ENCODE measurements at places on chromosomes 2 and 18. TPM values are rescaled to one million over a fixed set of nuclear protein-coding genes. Genes with fewer than 3 reads are reported as not detected.

ALPP gene
- total RNA-seq, result not detected

STAT1 gene
- 95.2 TPM for total RNA-seq

GRCh38 chr2:175947073-175947472 lies 55.0 kb downstream of the LNPK start:
- H3K4me3 ChIP-seq, result no peak overlapping the region
- no peaks in the 10 kb centered on the region for H3K27me3 ChIP-seq
- no peaks in the 10 kb centered on the region for H3K4me1 ChIP-seq
- no peak for DNase-seq

- H3K4me3 ChIP-seq, result no peak overlapping the region
- H3K36me3 ChIP-seq, result no peaks in the 10 kb centered on the region
- H3K4me1 ChIP-seq, result peaks cover 37% of the 10 kb centered on the region
Observed at GRCh38 chr2:207491086-207491485, 38.7 kb upstream of the CREB1 start.

DNA sequence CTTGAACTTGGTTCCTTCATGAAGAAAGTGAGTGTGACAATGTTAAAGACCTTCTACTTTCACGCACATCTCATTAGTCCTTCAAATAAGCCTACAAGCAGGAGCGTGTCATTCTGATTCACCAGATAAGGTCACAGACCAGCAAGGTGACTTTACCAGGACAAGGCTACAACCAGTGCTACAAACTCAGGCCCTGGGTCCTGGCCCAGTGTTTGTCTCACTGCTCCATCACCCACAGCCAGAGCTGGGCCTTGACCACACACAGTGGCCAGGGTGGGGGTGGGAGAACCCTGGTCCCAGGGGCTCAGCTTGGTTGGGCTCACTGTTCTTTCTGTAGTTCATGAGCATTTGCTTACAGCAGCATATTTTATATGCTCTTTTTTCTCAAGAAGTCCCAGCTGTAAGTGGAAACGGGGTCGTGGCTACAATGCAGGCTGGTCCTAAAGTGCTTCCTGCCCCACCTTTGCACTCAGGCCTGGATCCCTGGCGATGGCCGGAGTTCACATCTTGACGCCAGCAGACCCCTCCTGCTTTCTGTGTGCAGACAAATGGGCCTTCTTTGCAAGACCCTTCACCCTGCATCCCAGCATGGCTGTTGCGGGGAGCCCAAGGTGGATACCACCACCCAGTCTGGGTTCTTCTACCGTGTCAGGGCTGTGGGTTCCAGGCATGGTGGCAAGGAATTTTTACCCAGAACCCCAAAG lies 153.6 kb upstream of the EPAS1 start:
- H3K27me3 ChIP-seq, result no peaks in the 10 kb centered on the region
- no peak overlapping the region for H3K27ac ChIP-seq
- peaks cover 31% of the 10 kb centered on the region for H3K4me1 ChIP-seq
- H3K36me3 ChIP-seq, result peaks cover 5% of the 10 kb centered on the region

- peaks cover 42% of the 10 kb centered on the region for H3K36me3 ChIP-seq
- peaks cover 4% of the 10 kb centered on the region for H3K27me3 ChIP-seq
- DNase-seq, result no peak
- no peak overlapping the region for H3K27ac ChIP-seq
- no peak overlapping the region for H3K4me3 ChIP-seq
Observed at GRCh38 chr2:233409286-233409991, 55.1 kb downstream of the DGKD start.

DNA sequence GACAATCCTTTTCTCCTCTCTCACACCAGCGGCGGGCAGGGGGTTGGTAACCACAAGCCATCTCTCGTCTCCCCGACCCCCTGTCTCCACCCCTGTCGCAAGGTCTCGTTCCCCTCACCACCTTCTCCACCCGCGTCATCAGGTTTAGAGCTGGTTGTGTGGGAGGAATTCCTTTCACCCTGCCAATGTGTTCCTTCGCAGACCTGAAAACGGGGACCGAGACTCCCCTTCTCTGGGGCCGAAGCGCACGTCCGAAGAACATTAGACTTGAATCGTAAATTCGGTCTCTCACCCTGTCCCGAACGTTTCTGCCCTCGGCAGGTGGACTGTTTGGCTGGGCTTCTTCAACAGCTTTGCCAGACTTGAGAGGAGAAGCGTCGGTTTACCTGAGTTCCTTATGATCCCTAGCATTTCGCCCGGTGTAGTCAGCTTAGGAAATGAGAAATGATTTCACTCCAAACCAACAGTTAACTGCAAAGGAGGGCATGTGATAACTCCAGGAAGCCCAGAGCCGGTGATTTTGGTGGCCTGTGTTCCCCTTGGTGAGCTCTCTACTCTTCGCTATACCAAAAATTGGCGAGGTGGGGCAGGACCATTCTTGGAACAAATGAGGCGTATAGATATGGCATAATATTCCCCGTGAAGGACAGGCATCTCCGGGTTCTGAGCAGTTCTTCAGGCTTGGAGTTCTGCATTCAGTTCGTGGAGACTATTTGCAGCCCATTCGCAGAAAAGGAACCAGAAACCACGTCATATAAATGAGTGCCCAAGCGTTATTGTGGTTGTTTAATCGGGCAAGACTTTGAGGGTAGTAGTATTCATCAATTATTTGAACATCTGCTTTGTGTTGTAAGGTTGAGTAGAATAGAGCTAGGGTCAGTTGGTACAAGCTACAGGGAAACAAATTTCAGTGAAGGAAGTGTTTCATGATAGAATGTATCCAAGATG lies 694 bp downstream of the CFAP36 start:
- H3K4me1 ChIP-seq, result peaks cover 9% of the 10 kb centered on the region
- H3K27me3 ChIP-seq, result no peaks in the 10 kb centered on the region
- H3K27ac ChIP-seq, result peak overlapping the region; percentile 97
- H3K36me3 ChIP-seq, result 0 out of 2 replicates have a peak, but pooled peaks cover 2% of the 10 kb centered on the region
- peak overlapping the region; percentile 99 for H3K4me3 ChIP-seq

GRCh38 chr2:219057709-219058540 lies 2.8 kb downstream of the IHH start:
- H3K27ac ChIP-seq, result no peak overlapping the region
- DNase-seq, result peak; percentile 47
- no peaks in the 10 kb centered on the region for H3K36me3 ChIP-seq
- H3K27me3 ChIP-seq, result peaks cover 65% of the 10 kb centered on the region

GRCh38 chr2:209472871-209473270 lies 49.0 kb downstream of the MAP2 start:
- peaks cover 60% of the 10 kb centered on the region for H3K4me1 ChIP-seq
- peak; percentile 4 for DNase-seq
